ENCODE measurements at places on chromosomes 7 and 10. TPM values are rescaled to one million over a fixed set of nuclear protein-coding genes. Genes with fewer than 3 reads are reported as not detected.

- DNase-seq: no peak
Observed at GRCh38 chr10:104391150-104391968, 37.7 kb downstream of the CFAP58 start.

DNA sequence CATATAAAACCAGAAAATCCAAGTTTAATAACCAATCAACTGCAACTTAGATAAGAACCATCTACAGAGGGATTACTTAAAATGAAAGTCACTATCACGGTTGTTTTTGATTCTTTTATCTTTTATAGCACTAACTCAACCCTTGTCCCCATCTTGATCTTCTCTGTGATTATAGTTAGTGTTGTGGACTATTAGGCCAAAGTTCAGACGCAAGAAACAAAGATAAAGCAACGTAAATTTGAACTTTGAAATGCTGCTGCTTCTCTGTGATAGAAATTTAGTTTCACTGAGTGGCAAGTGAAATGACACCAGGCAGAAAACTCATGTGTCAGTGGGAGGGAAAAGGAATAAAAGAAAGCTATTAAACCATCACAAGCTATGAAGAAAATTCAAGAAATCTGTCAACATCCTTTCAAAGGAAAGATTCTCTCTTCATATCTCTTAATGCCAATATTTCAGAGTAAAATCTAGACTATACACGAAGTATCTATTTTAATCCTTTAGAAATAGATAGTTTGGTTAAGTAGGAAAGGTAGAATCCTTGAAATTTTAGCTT, 71.8 kb upstream of the MALRD1 start:
- DNase-seq: no peak

DNA sequence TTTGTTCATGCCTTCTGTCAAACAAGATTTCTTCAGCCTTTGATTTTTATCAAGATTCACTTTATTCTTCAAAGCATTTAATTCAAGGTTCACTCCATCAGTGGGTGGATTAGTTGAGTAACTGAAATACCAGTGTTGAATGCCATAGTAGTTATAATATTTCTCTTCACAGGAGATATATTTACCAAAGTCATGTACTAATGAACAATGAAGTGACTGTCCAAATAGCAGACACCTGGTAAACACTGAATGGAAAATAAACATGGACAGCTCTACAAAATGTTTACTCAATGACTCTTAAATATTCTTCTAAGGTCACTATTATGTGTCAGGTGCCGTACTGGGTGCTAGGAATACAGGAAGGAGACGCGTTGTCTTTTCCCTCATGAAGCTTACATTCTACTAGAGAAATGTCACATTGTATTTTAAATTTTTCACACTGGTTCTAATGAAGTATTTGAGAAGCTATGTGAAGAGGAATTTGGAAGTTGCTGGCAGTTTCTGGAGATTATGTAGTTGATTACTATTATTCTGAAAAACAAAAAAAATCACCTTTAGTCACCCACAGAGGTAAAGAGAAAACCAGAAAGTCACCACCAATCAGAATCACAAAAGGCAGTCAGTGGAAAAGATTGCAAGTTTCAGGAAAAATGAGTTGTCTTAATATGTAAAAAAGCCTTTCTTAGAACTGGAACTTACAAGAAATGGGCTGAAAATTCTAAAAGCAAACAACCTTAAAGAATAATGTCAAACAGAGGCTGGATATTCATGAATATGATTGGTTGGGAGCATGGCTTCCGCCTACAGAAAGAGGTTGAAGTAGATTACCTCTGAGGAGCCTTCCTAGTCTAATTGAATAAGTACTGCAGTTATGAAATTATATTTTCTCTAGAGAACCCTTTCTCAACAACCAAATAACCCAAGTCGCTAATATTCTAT, 84.5 kb downstream of the RTKN2 start:
- no peak for DNase-seq

GRCh38 chr10:69817078-69817581, 15.4 kb downstream of the COL13A1 start:
- DNase-seq: no peak

GRCh38 chr7:80918909-80919721, at the start of gene SEMA3C:
SEMA3C (minus strand) TSS chr7:80919051; CDS start chr7:80916781, 2,270 bp downstream.
- DNase-seq: no peak

- no peak for DNase-seq
Observed at GRCh38 chr7:38905056-38905759, 3.8 kb downstream of the VPS41 start.

- no peak for DNase-seq
Observed at GRCh38 chr7:20661884-20662283, 46.4 kb downstream of the ABCB5 start.

- no peak for DNase-seq
Observed at GRCh38 chr10:24929056-24929544, 23.3 kb downstream of the PRTFDC1 start.

- no peak for DNase-seq
Observed at GRCh38 chr10:4865945-4866661, 40.1 kb downstream of the AKR1E2 start.

- no peak for DNase-seq
Observed at GRCh38 chr10:23448802-23449570, 10.1 kb downstream of the OTUD1 start.

- no peak for DNase-seq
Observed at GRCh38 chr7:154868921-154869320, 134.0 kb downstream of the PAXIP1 start.

DNA sequence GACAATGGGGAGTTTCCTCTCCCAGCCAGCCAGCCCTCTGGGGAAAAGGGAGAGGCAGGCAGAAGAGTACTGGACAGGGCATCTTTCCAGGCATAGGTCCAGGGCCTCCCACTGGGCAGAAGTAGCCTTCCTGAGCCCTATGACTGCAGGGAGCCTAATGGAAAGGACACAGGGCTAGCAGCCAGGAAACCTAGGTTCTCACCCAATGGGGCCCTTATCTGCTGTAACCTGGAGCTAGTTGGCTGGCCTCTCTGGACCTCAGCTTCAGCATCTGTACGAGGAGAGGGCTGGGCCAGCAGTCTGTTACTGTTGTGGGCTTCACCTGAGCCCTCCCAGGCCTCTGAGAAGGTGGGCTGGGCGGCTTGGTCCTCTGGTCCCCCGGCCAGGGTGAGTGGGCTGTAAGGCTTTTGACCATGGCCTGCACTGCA, 22.4 kb downstream of the LDB3 start:
- no peak for DNase-seq

DNA sequence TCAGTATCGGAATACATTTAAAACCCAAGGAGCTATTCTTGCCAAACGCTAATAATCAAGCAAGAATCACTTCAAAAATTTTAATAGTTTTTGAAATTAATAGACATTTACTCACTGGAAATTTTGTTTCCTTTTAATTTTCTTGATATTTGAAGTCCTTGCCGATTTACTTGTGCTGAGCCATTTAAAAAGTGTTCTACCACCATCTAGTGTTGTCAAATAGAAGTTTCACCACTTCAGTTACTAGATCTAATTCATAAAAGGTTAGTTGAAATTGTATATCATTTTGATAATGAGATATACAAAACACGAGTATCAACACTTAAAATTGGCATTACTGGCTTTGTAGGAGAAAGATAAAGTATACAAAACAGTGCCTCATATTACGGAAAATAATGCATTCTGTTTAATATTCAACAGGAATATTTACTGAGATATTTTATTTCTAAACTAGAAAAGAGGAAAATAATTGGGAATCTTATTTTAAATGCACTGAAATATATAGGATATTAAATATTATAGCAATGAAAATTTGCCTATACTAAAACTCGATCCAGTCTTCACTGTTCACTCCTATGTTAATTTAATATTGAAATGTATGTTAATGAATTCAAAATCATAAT, 664.8 kb upstream of the SEMA3D start:
- no peak for DNase-seq

- DNase-seq: no peak
Observed at GRCh38 chr7:106562711-106563366, 98.1 kb downstream of the CCDC71L start.

DNA sequence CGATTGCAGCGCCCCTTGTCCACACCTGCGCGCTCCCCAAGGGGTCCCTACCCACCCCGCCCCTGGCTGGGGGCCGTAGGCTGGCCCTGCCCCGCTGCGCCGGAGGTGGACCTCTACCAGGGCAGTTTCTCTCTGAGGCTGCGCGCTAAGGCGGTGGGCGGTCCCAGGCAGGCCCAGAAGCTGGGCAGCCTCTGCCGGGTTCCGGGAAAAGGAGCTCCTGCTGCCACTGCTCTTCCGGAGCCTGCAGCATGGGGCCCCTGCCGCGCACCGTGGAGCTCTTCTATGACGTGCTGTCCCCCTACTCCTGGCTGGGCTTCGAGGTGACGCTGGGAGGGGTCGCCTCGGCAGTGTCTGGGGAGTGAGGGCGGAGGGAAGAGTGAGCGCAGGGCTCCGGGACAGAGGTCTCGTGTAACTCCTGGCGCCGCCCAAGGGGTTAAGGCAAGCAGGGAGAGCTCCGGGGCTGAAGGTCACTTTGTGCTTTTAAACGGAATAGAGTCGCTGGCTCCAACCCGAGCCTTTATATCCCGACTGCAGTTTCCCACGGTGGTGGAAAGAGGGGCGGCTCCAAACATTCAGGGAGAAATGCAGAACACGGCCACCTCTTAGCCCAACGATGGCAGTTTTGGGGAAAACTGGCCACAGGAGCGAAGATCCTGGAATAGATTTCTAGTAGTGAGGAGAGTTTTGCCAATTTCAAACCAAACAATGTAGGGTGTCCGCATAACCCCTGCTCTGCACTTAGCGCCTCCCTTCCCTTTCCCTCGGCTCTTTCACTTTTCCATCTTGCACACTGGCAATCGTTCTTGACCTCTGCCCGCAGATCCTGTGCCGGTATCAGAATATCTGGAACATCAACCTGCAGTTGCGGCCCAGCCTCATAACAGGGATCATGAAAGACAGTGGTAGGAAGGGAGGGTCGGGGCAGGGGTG, at the start of gene GSTK1:
GSTK1 (plus strand) TSS at position 176 of the 930 bp plus-strand sequence; CDS start at position 249, 73 bp downstream.
- DNase-seq: peak; percentile 74

DNA sequence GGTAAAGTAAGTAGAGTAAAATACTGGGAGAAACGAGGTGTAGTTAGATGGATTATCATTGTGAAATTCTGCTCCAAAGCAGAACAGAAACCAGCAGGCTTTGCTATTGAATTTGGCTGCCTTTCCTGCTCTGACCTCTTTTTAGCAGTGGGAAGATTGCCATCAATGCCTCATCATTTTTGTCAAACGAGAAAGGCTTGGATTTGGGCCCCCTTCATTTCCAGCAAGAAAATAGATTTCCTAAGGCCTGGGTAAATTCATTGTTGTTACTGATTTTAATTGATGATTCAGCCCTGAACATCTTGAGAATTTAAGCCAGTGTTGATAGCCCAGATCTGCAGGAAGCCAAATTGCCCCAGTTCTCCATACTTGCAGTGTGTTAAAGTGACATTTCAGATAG, 35.2 kb upstream of the ASAH2 start:
- DNase-seq: no peak

The UTF1 gene
- 0.56 TPM for total RNA-seq

The ATRNL1 gene
- not detected for total RNA-seq

The CYP3A4 gene
- not detected for total RNA-seq

The OR2A42 gene
- total RNA-seq: 0.07 TPM

The PRSS1 gene
- not detected for total RNA-seq

The VWDE gene
- 1.3 TPM for total RNA-seq

The ZSCAN25 gene
- total RNA-seq: 45.3 TPM

The DNAJC12 gene
- not detected for total RNA-seq

The ECHDC3 gene
- total RNA-seq: 2.5 TPM

Data from naive thymus-derived CD4-positive, alpha-beta T cell (primary cell).